ENCODE measurements at places on chromosomes 1 and 21.

DNA sequence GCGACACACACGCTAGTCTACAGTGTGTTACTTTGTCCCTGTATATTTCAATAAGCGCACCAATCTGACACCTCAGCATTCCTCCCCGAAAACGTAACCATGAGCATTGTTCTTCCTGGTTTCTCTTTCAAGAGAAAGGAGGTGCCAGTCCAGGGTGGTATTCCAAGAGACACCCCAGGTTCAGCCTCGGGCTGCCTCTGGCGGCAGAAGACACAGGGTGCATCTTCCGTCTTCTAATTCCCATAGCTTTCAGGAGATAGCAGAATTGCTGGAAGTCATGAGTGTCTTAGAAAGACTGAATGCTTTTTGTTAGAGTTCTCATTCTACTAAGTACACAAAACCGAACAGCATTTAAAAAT is 15.9 kb upstream of the RGS8 start:
- no peak for DNase-seq

GRCh38 chr1:24077278-24077978 is 34.5 kb downstream of the MYOM3 start:
- DNase-seq: no peak

GRCh38 chr1:210586771-210587170 is 258.1 kb downstream of the HHAT start:
- no peak for DNase-seq

- DNase-seq: no peak
Measured at GRCh38 chr1:119266386-119266785, 102.2 kb upstream of the HAO2 start.

GRCh38 chr1:236033336-236033735 is 31.6 kb downstream of the NID1 start:
- no peak for DNase-seq

- DNase-seq: no peak
Measured at GRCh38 chr21:27813344-27813743, 846.5 kb upstream of the ADAMTS5 start.

GRCh38 chr1:106754957-106755356 is 301.5 kb upstream of the PRMT6 start:
- no peak for DNase-seq
